Progenitor cell of endocrine pancreas (in vitro differentiated cells): ENCODE measurements at places on chromosomes 3 and 15. TPM values are rescaled to one million over a fixed set of nuclear protein-coding genes. Genes with fewer than 3 reads are reported as not detected.
A peak's percentile ranks its signal among the peaks of the same experiment; 100 is the strongest.

DNA sequence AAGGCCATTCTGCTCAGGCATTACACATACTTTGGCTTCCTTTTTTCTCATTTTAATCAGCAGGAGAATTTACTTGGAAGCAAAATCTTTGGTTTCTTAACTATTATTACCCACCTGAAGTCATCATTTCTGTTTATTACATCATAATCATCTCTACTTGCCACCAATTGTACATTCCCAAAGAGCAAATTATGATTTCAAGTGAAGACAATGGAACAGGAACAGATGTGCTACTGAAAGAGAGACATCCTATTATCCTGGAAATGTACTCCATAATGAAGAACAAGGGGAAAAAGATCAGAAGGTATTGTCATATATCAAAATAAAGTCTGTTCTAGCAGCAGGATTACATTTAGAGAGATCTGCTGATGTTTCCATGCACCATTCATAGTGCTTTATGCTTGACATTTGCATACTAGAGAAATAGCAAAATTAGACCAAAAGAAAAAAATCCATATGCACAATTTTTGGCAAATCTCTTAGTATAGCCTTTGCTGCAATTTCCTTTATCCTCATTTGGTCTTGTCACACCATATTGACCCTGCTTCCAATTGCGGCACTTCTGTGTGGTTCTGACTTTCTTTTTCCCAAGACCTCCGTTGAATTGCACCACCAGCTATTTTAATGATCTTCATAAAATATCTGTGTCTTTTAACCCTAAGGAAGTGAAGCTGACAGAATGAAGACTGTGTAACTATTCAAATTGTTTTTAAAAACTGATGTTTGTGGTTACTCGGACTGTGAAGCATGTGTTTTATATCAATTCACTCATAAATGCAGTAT, 683.8 kb downstream of the ZNF385D start:
- no peak for DNase-seq

DNA sequence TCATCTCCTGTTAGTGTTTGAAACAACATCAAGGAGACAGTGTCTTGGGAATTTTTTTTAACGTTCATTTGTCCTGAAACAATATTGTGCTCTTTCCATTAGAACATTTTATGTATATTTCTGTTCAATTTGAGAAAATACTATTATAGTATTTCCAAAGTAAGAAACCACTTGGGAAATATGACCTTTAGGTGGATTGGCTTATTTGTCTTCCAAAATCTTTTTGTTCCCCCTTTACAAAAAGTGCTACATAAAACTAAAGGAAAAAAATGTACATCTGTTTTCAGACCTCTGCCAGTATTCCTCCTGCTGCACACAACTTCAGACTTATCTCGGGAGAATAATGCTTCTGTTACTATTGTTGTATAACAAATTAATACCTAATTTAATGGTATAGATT, 165.9 kb upstream of the AGTR1 start:
- no peak for DNase-seq

DNA sequence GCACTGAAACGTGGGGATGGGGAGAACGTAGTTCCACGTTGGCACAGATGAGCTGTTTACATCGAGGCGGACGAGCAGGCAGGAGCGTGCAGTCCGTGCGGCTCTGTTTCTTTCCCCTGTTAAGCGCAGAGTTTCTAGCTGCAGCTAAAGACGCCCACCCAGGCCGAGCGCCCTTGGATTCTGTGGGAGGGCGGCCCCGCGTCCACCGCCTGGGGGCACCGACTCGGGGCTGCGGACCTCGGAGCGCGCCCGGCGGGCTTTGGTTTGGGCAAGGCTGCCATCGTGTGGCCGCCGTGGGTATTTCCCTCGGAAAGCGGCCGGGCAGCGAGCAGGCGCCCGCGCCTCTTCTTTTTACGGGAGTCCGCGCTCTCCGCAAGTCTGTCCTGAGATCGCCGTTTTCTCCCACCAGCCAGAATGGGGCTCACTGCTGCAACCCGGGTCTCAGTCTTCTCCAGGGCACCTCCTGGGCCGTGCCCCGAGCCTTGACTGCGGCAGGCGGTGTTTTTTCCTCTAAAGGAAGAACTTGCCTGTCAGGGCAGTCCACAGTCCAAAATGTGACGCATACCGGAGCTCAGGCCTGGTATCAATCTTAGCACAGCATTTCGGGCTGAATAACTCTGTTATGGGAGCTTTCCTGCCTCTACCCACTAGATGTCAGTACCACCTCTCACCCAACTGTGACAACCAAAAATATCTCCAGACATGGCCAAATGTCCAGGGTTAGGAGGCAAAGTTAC, 219.9 kb upstream of the IGF1R start:
- DNase-seq = peak; percentile 83

Gene RTP1
- total RNA-seq = not detected in 2 replicates

Gene SLC28A2
- total RNA-seq = 1.2 and 1.7 TPM in 2 replicates

Gene TRIP4
- 27.5 and 27.9 TPM in 2 replicates for total RNA-seq
